Sigmoid colon (tissue), 7 donors: ENCODE measurements at places on chromosomes 4 and X. TPM values are rescaled to one million over a fixed set of nuclear protein-coding genes. Genes with fewer than 3 reads are reported as not detected.

UGT2B11 gene
- total RNA-seq, result not detected

NAT8L gene
- 0.27 TPM for total RNA-seq

FGFBP1 gene
- total RNA-seq, result 1.4 TPM

TMPRSS11A gene
- not detected for total RNA-seq

ANXA10 gene
- not detected for total RNA-seq

FBXL5 gene
- total RNA-seq, result 257 TPM

ZNF674 gene
- total RNA-seq, result 9.1 TPM

RGN gene
- total RNA-seq, result 6.1 TPM

RTL5 gene
- 4.3 TPM for total RNA-seq

TEX11 gene
- not detected for total RNA-seq

VCX3A gene
- not detected for total RNA-seq

XAGE1A gene
- total RNA-seq, result not detected

SHISA3 gene
- total RNA-seq, result 2.5 TPM

CXCL13 gene
- total RNA-seq, result not detected

BMX gene
- 0.68 TPM for total RNA-seq

FAM241A gene
- total RNA-seq, result 3.0 TPM

GBA3 gene
- not detected for total RNA-seq

TRIM2 gene
- 31.9 TPM for total RNA-seq

ATP2B3 gene
- total RNA-seq, result 0.95 TPM

FGD1 gene
- total RNA-seq, result 3.3 TPM

FHIP1A gene
- total RNA-seq, result 1.9 TPM

SPACA5 gene
- total RNA-seq, result not detected

SPANXN4 gene
- not detected for total RNA-seq
